ENCODE measurements at places on chromosomes 7 and 10.

DNA sequence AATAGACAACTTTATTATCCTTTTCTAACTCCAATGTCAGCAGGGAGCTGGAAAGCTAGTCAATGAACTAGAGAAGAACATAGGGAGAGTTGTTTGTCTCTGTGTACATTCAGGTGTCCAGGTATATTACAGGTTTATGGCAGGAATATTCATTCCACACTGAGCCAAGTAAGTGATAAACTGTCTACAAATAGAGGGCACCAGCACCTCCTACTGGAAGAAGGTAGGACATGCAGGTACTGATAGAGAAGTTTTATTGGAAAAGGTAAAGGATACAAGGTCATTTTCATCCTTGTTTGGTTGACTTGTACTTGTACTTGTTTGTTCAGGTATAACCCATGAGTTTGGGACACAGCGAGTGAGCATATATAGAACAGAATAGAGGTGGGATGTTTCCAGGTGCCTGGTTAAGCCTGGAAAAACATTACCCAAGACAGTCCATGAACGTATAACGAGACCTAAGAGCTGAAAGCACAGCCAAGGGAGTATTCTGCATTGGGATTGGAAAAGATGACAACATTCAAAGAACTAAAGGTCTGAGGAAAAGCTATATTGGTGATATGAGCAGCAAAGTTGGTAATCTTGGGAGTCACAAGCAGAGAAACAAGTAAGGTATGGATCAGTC is 61.4 kb upstream of the PPP1R3C start:
- DNase-seq, result no peak

- DNase-seq, result no peak
These were observed 1086.8 kb downstream of the KCNMA1 start for GRCh38 chr10:76550806-76551205.

DNA sequence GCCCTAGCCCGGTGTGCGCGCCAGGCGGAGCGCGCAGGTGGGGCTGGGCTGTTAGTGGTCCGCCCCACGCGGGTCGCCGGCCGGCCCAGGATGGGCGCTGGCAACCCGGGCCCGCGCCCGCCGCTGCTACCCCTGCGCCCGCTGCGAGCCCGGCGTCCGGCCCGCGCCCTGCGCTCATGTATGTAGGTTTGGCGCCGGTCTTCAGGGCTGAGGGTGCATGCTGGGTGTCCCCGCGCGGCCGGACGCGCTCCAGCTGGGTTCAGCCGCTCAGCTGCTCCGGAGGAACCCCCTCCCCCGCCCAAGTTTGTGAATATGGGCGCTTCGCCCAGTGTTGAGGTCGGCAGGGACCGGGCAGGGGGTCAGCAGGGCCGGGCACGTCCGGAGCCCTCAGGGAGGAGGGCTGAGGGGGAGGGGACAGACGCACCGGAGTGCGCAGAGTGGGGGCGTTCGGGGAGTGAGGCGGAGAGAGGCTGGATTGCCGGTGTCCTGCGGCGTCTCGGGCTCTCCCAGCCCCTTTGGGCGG is 559 bp downstream of the VWC2 start:
- DNase-seq, result no peak

- no peak for DNase-seq
These were observed 163.2 kb upstream of the GPR26 start for GRCh38 chr10:123502983-123503382.

DNA sequence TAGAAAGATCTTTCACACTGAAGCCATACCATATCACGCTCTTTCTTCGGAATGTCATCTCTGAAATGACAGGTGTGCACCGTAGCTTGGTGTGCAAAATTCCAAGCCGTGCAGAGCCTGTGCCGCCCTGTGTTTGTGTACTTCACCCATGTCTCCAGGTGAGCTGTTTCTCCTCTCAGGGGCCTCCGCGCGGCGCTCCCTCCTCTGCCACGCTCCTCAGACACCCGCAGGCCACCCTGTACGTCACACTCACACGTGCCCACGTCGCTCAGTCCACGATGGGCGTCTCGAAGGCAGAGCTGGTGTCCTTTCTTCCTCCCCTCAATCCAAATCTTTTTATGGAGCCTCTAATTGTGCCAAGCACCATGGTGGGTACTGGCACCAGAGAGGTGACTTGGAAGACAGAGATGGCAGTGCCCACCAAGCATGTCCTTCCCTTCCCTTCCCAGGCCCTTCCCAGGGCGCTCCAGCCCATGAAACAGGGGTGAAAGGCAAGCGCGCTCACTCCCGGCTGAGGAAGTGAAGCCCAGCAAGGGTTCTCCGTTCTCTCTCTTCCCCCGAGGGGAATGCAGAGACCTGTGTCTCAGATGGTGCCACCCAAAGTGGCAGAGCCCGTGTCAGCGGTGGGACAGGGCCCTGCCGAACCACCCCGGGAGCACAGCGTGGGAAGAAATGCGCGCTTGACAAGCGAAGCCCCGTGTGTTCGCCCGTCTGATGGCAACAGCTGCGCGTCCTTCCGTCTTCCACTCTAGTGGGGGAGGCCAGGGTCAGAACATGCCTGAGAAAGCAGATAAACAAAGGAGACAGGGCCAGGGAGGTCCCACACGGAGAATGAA is 292.5 kb upstream of the SHH start:
- no peak for DNase-seq

DNA sequence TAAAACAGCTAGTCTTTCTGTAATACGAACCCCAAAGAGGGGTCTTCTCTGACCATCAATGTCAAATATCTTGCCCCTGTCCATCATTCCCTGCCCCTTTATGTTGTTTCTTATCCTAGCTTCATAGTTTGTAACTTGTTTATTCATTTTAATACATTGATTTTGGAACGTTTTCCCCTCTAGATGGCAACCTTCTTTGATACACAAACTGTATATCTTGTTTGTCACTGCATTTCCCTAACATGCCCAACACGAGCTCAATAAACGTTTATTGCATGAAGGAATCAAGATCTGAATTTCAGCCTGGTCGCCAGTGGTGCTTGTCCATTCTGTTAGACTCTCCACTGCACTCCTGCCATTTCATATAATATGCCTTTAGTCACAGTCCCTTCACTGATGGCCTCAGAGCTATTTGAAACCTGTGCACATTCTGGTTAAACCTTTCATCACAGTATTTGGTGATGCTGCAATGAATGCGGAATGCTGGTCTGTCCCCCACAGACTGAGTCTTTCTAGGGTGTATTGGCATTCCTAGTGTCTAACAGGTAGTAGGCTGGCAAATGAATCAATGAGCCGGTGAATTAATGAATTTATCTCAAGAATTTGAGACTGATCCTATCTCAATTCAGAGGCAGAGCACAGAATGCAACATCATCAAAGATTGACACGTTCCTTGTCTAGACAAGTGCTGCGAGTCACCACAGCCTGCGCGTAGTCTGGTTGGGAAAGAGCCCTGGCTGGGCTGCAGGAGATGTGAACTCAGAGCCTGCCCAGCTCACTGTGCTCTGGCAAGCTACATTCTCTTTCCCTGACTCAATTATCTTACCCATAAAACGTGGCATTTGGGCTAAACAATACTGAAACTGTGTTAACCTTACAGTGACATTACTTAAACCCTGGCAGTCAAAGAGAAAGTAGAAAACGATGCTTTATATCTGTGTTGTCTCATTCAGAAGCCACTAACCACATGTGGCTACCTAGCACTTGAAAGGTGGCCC is 55.2 kb upstream of the FRMD4A start:
- DNase-seq, result no peak

DNA sequence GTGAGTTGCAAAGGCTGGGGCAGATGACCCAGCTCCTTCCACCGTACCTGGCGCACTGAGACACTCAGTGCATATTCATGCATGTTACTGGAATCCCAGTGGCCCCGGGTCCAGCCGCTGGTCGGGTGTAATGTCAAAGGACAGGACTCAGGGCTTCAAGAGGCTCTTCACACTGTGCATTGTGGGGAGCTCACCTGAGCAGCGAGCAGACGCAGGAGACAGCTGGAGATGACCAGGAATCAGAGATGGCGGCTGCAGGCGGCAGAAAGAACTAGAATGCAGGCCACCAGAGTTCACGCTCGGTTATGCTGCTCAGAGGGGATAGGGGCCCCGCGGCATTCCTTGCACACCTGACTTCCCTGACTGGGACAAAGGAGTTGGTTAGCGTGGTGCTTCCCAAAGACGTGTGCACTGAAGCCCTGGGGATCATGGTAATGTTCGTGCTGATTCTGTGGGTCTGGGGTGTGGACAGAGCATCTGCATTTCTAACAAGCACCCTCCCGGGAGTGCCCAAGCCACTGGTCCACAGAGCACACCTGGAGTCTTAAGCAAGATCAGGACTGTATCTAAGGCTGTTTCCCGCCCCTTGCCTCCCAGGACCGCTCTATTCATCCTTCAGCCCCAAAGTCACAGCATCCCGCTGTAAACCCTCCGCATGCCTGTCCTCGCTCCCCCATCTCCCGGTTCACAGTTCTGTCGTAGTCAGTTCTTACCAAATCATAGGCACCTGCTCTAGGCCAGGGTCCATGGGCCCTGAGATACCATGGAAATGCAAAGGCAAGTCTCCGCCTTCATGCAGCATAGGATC is 71.0 kb downstream of the MKI67 start:
- DNase-seq, result no peak

- no peak for DNase-seq
These were observed 6.9 kb downstream of the SNX10 start for GRCh38 chr7:26298472-26299058.

GRCh38 chr10:80185578-80186299 is 19.6 kb downstream of the ANXA11 start:
- no peak for DNase-seq

- DNase-seq, result no peak
These were observed 30.5 kb downstream of the JAKMIP3 start for GRCh38 chr10:132096223-132096622.

DNA sequence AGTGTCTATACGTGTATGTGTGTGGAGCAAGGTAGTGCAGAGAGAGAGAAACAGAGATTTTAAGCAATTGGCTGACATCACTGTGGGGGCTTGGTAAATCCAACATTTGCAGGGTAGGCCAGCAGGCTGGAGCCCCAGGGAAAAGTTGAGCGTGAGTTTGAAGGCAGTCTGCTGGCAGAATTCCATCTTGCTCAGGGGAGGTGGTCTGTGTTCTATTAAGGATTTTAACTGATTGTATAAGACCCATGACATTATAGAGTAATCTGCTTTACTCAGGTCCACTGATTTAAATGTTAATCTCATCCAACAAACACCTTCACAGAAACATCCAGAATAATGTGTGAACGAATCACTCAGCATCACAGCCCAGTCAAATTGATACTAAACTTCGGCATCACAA is 912.9 kb downstream of the GRM8 start:
- DNase-seq, result no peak

- no peak for DNase-seq
These were observed 171.1 kb downstream of the CUX1 start for GRCh38 chr7:101988513-101988912.

DNA sequence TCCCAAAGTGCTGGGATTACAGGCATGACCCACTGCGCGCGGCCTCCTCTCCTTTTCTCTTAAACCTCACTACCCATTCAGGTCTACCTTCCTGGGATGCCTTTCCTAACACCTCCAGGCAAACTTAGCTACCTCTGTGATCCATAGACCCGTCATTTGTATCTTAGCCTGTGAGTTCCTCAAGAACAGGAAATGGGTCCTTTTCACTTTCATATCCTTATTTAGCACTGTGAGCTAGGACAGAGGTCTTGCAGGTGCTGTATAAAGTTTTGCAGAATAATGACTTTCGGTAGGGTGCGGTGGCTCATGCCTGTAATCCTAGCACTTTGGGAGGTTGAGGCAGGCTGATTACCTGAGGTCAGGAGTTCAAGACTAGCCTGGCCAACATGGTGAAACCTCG is 215.7 kb downstream of the RELN start:
- DNase-seq, result no peak

DNA sequence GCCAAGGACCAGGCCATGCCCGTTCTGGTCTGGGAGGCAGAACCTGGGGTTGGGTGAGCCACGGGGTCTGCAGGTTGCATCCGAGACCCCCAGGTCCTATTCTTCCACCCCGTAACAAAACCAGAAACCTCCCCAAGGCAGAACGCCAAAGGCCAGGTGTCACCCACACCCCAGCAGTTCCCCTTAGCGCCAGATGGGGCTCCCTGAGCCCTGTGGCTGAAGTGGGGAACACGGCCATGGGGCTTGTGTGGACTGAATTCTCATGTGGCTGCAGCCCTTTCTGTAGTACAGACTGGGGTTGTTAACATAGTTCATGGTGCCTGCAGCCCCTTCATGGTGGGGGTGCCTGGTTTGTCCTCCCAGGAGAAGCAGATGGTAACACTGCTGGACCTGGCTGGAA is 10.2 kb downstream of the BRI3 start:
- DNase-seq, result no peak

DNA sequence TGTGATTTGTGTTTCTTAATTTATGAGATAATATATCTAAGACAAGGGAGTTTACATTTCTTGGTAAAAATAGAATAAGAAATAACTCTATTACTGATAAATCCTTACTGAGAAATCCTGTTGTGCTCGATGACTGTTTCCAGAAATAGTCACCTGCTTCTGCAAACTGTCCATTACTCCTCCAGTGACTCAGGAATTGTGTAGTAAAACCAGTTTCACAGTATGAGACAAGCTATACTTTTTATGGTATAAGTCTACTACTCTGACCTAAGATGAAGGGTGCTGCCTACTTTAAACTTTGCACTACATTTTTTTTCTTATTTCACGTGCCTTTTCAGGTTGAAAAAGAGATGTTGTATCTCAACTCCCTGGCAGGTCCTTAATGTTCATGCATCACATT is 6.8 kb upstream of the ANKRD22 start:
- DNase-seq, result no peak

DNA sequence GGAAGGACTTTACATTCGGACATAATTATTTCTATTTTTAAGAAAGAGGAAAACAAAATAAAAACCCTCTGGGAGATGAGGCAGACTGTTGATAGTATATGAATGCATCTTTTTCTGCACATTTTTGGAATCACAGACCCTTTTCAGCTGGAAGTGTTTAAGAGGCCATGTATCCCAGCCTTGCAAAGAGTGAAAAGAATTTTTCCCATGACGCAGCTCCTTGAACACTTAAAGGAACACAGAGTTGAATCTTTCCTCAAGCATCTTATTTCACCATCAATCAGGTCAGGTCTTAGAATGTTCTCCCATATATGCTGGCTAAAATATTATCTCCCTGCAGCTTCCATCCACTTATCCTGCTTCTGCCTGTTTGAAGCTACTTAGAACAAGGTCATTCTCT is 45.9 kb upstream of the PAPSS2 start:
- no peak for DNase-seq

All from C1 segment of cervical spinal cord (tissue), 14 donors.